Mononuclear cell (primary cell): ENCODE measurements at places on chromosomes 12 and 14. TPM values are rescaled to one million over a fixed set of nuclear protein-coding genes. Genes with fewer than 3 reads are reported as not detected.

Gene TSHR
- total RNA-seq, result 0.21 TPM

Gene OR10G3
- total RNA-seq, result not detected

Gene SLC25A47
- total RNA-seq, result 0.10 TPM

Gene RPGRIP1
- total RNA-seq, result 0.42 TPM

Gene TM7SF3
- 19.1 TPM for total RNA-seq

Gene KRT71
- total RNA-seq, result not detected

Gene CLMN
- total RNA-seq, result 9.0 TPM

Gene EXOC5
- 18.6 TPM for total RNA-seq

Gene RAD51AP1
- 1.0 TPM for total RNA-seq

Gene C14orf132
- total RNA-seq, result 1.0 TPM

Gene IFI27L1
- total RNA-seq, result 1.0 TPM

Gene OR9K2
- not detected for total RNA-seq

Gene CBLN3
- total RNA-seq, result 0.84 TPM

Gene L3HYPDH
- total RNA-seq, result 5.0 TPM

Gene PLCZ1
- not detected for total RNA-seq

Gene PZP
- not detected for total RNA-seq

Gene MGP
- total RNA-seq, result 0.31 TPM

Gene CPSF2
- 13.9 TPM for total RNA-seq

Gene PLEKHH1
- total RNA-seq, result not detected

Gene SYNDIG1L
- not detected for total RNA-seq

Gene MMP14
- total RNA-seq, result 2.9 TPM

Gene BRAP
- total RNA-seq, result 35.6 TPM

Gene MYO1H
- under 0.01 TPM for total RNA-seq
